Head of caudate nucleus (tissue), 42 donors: ENCODE measurements at places on chromosomes 1 and 21.
A peak's percentile ranks its signal among the peaks of the same experiment; 100 is the strongest.

DNA sequence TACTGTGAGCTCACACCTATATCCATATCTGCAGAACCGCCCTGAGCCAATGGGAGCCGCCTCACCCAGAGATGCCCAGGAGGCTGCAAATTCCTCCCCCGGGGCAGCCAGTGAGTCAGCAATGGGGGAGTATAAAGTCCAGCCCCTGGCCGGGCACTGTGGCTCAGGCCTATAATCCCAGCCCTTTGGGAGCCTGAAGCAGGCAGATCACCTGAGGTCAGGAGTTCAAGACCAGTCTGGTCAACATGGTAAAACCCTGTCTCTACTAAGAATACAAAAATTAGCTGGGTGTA, 5.0 kb upstream of the CLCNKB start:
- no peak for DNase-seq

GRCh38 chr1:7046891-7047290, 261.6 kb downstream of the CAMTA1 start:
- DNase-seq = no peak

DNA sequence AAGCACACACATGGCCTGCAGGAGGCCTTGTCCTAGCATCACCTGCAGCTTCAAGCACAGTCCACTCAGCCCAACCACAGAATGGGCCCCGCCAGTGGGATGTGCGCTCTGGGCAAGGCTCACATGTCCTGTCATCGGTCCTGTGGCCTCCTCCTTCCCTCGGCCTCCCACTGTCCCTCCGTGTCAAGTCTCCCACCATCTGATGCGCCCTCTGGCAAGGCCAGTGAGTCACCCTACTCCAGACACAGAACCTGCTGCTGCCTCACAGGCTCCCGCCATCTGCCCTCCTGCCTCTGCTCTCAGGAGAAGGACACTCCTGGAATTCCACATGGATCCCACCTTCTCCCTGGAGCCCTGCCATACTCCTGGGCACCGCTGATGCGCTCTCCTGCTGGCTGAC, 14.2 kb downstream of the KCNAB2 start:
- DNase-seq = no peak

DNA sequence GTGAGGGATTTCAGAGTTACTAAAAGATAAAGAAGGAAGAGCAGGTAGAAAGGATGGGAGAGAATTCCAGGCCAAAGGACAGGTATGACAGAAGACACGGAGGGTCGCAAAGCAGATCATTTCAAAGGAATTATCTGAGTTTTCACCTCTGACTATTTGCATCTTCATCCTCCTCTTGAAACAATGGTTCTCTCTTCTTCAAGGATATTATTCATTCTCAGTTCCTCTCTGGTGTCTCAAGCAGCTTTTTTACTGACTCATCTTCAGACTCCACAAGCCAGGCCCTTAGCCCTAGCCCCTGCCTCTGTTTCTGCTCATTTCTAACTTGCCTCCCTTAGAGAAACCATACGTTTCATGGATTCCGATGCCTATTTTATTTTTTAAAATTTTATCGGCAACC, 15.0 kb downstream of the DDX59 start:
- no peak for DNase-seq

- no peak for DNase-seq
Measured at GRCh38 chr1:202255343-202255742, 61.7 kb downstream of the LGR6 start.

GRCh38 chr1:63343922-63344321, 21.6 kb downstream of the FOXD3 start:
- no peak for DNase-seq

- DNase-seq = no peak
Measured at GRCh38 chr1:91752324-91752723, 133.6 kb downstream of the TGFBR3 start.

- DNase-seq = peak; percentile 47
Measured at GRCh38 chr1:10179406-10180091, 30.8 kb upstream of the KIF1B start.

- DNase-seq = no peak
Measured at GRCh38 chr1:194114288-194114687, 927.9 kb upstream of the B3GALT2 start.

DNA sequence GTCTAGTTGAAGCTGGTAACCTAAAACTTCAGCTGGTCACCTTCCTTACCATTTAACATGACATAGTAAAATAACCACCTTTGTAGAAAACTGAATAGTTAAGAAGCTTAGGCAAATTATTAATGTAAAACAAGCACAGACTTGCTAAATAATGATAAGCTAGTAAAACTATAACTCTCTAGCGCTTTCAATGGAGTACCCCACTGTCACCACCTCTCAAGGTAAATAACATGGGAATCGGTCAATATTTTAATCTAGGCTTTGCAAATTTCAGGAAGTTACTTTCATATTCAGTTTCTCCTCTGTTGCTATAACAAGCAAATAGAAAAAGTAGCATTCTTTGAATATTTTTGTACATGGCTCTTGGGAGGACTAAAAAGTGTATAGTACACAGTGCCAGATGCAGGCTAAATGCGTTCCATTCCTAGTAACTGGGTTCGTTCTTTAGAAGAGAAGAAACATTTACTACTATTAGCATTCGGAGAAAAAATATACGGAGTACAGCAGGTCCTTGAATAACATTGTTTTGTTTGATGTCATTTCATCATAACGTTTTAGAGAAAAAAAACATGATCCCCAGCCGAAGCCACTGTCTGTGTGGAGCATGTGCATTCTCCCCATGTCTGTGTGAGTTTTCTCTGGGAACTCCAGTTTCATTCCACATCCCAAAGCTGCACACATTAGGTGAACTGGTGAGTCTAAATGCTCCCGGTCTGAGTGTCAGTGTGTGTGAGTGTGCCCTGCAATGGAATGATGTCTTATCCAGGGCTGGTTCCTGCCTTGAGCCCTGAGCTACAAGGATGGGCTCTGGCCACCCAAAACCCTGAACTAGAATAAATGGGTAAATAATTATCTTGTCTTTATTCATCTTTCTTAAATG, 52.5 kb downstream of the EPRS1 start:
- DNase-seq = no peak
